ENCODE measurements at places on chromosomes 13 and 19. TPM values are rescaled to one million over a fixed set of nuclear protein-coding genes. Genes with fewer than 3 reads are reported as not detected.

PEX11G gene
- 1.1 TPM for total RNA-seq

UBE2L5 gene
- total RNA-seq: 0.99 TPM

PSG11 gene
- 0.10 TPM for total RNA-seq

ADPRHL1 gene
- total RNA-seq: 16.7 TPM

PRR19 gene
- 0.20 TPM for total RNA-seq

FFAR2 gene
- 0.99 TPM for total RNA-seq

RPS5 gene
- total RNA-seq: 1,739 TPM

ZNF878 gene
- 0.49 TPM for total RNA-seq
